Activated naive CD4-positive, alpha-beta T cell treated with anti-CD3 and anti-CD28 coated beads for 36 hours (primary cell): ENCODE measurements at places on chromosomes 11 and 22. TPM values are rescaled to one million over a fixed set of nuclear protein-coding genes. Genes with fewer than 3 reads are reported as not detected.
A peak's percentile ranks its signal among the peaks of the same experiment; 100 is the strongest.

DNA sequence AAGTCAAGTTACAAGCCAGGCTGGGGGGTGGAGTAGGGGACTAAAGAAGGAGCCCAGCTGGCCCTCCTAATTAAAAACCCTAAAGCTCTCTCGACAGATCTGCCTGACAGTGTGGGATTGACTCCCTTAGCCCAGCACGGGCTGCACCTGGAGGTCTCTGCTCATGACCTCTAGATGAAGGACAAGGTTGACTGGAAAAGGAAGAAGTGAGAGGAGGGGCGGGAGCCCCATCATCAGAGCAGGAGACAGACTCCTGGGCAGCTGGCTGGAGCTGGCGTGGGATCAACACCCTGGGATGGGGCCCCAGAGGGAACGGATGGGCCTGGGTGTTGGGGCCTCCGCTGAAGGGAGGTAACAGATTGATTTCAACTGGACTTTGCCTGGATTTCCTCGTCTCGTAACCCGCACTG, 46.1 kb downstream of the RPUSD4 start:
- no peak for DNase-seq

DNA sequence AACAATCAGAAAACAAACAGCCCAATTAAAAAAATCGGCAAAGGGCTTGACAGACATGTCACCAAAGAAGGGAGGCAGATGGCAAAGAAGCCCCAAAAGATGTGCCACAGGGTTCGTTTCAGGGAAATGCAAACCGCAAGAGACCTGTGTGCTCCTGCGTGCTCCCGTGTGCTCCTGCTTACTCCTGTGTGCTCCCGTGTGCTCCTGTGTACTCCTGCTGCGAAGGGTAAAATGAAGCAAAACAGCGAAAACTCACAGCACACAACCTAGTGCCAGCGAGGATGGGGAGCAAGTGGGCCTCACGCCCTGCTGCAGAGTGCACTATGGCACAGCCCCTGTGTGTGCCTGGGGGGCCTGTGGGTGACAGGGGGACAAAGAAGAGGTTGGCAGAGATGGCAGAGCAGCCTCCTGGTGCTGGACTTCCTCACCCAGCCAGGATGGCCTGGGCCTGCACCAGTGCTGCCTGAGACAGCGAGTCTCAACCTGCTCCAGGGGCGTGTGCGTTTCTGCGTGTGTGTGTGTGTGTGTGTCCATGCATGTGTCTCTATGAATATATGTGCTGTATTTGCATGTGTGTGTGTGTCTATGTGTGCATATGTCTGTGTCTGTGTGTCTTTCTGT, 14.0 kb downstream of the ASCL2 start:
- no peak for DNase-seq

DNA sequence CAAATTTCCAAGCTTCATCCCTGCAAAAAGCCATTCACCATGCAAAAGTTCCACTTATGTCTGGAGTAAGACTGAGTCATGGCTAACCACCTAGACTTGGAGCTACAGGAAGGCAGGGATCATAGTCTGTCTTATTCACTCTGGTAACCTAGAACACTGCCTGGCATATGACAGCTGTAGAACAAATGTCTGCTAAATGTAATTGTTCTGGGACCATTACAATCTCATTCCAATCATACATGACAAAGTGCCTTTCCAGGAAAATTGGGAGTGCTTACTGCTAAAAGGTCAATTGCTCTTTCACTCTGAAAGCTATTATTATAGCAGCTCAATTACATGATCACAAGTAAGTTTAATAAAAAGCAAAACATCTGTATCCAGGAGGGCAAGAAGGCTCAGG, 99.1 kb upstream of the CHRM4 start:
- no peak for DNase-seq

GRCh38 chr11:128745311-128746136, 51.7 kb downstream of the FLI1 start:
- DNase-seq, result no peak

DNA sequence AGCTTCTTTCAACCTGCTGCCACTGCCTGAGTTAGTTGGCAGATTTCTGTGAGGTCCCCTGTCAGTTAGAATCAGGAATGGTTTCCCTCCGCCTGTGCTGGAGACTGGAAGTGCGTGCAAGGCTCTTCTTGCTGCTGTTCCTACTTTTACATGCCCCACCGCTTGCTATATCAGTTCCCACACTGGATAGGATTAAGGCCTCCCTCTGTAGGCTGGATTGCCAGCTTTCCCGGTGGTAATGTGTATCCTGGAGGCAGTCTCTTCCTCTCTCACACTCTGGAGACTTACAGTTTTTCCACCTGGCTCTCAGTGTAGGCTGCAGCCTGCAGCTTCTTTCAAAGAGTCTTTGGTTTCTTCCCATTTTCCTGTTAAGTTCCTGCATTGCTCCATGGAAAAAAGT, 66.5 kb downstream of the ARHGAP42 start:
- no peak for DNase-seq

DNA sequence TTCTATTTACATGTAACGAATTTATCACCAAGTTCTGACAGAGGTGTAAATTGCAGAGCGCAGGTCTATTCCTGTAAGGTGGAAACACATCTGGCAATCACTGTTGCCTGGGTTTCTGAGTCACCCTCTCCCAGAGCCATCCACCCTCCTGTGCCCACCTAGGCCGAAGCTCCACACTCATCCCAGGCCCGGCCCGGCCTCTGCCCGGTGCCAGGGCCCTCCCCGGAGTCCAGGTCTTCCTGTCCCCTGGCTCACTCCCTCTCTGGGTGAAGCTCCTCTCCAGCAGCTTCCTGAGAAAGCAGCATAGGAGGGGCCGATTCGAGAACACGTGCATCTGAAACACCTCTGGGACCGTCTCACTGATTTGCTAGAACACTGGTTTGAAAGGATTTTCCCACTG, 308.2 kb downstream of the SHANK2 start:
- DNase-seq, result no peak

GRCh38 chr11:126318574-126319373, 14.9 kb downstream of the DCPS start:
- DNase-seq, result peak; percentile 53

DNA sequence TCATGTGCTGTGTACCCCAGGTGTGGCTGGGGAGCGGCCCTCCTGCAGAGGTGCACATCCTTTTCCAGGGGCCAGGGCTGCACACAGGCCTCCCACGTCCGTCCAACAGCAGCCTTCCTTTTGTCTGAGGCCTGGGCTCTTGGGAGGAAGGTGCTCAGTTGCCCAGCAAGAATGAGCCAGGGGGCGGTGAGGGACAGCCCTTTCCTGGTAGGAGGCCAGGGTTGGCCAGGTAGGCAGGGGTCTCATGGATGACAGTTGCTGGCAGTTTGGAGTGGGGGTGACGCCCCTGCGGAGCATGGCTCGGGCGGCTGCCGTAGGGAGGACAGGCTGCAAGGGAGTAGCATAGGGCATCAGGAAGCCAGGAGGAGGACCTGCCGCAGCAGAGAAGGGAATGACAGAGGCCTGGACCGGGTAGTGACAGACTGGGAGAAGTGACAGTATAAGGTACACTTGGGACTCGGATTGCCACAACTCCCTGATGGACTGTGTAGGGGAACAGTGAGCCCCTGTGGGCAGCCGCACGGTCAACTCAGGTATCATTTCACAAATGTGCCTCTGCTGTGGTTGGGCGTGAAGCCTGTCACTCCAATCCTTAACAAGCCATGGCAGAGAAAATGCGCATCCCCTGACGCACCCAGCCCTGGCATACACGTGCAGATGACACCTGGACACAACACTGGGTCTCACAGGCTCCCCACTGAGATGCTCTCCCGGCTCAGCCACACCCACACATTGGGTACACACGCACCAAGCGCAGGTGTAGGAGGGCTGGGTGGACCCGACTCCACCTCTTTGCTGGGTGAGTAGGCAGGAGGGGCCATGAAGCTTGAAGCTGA, 79.7 kb downstream of the DGCR2 start:
- no peak for DNase-seq

DNA sequence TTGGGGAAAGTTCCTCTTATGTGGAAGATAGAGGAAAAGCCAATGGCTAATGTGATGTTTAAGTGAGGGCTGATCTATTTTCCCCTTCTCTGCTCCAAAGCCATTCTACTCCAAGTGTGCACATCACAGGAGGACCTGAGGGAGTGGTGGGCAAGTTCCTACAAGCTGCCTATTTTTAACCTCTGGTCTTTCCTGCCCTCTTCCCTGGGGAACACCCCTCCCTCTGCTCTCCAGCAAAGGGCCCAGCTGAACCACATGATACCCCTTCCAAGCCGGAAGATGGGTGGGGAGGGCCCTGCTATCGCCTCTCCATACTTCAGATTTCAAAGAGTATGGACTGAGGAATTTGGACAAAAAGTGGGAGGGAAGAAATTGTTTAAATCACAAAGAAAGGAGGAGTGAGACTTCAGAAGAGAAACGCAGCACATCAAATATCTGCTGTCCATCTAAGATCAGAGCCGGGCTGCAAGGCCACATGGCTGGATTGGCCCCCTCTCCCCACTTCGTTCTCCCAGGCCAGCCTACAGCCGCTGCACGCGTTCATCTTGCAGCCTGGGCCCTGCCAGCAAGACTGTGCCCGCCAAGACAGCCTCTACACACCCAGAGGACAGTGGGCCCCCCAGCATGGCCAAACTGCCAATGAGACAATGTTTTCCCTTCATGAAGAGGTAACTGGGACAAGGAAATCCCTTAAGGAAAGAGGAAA, 77.5 kb downstream of the MICAL3 start:
- DNase-seq, result no peak

GRCh38 chr11:22522225-22522624, 103.4 kb downstream of the FANCF start:
- DNase-seq, result no peak

DNA sequence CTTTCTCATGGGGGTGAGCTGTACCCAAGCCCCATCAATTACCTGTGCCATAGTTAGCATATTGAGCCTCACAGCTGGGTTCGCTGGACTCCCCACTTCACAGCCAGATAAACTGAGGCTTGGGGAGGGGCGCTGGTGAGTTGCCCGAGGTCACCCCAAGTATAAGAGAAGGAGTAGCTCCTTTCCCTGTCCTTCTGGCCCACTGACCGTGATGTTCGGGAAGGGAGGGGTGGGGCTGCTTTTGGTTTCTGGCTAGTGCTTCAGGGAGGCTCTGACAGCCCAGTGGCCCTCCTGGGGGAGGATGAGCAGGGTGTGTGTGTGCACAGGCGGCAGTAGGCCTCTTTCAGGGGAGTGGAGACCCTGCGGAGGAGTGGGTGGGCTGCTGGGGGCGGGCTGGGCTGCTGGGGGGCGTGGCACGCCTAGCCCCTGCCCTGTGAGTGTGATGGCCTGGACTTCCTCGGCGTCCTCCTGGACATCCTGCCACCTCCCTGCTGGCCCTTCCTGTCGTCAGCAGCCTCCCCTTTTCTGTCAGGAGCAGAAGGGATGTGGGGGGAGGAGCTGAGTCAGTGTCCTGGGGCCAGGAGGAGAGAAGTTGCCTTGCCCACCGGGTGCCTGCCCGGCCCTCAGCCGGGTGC, 50.3 kb downstream of the TRIOBP start:
- no peak for DNase-seq

The CST6 gene
- not detected for total RNA-seq

DNA sequence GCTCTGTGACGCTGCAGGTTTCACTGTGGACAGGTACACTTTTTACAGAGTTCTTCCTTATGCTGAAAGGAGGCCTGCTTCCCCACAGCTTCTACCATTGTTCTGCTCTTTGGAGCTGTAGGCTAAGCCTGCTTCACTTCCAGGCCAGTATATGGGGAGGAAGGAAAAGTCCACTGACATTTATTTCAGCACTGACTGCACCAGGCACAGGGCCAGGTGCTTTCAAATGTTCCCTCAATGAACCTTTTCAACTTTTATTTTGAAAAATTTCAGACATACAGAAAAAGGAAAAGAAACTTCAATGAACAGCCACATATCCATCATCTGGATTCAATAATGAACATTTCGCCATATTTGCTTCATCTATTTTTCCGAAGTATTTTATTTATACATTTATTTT, 22.0 kb downstream of the POU2F3 start:
- DNase-seq, result no peak

GRCh38 chr11:44652901-44653644, 73.7 kb upstream of the TSPAN18 start:
- DNase-seq, result no peak

DNA sequence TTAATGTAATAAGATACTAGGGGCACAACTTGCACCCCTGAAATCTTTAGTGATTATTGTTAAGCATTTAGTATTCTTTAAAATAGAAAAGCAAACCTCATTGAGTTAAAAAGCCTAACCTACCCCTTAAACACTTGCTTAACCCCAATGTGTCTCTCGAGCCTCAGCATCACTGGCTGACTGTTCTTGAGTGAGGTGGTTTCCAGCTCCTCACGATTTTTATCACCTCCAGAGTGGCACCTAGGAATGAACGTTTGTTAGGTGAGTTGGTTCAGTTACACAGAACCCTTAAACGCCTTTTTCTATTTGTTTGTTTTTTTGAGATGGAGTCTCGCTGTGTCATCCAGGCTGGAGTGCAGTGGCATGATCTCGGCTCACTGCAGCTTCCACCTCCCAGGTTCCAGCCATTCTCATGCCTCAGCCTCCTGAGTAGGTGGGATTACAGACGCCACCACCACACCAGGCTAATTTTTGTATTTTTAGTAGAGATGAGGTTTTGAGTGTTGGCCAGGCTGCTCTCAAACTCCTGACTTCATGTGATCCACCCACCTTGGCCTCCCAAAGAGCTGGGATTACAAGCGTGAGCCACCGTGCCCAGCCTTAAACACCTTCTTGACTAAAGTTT, 13.7 kb downstream of the YWHAH start:
- DNase-seq, result no peak

DNA sequence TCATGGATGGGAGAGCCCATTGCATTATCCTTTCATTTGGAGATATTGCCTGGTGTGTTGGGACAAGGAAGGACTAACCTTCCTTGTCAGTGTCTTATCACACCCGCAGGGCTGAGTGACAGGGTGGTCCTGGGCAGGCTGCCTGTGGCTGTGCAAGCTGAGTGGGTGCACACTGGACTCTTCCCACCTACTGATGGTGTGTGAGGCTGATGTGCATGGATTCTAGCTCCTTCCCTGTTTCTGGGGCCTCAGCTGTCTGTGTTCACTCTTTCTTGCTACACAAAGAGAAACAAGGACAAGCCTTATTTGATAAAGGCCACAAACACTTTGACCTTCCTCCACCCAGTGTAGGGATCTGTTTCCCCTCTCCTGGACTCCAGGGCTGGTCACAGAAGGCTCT, 22.0 kb downstream of the TBX1 start:
- no peak for DNase-seq

- DNase-seq, result no peak
Measured at GRCh38 chr11:69280994-69281393, 13.0 kb upstream of the MYEOV start.

The ANKK1 gene
- total RNA-seq, result 0.07 TPM

The OR2AT4 gene
- total RNA-seq, result not detected

The OR4A16 gene
- not detected for total RNA-seq

DNA sequence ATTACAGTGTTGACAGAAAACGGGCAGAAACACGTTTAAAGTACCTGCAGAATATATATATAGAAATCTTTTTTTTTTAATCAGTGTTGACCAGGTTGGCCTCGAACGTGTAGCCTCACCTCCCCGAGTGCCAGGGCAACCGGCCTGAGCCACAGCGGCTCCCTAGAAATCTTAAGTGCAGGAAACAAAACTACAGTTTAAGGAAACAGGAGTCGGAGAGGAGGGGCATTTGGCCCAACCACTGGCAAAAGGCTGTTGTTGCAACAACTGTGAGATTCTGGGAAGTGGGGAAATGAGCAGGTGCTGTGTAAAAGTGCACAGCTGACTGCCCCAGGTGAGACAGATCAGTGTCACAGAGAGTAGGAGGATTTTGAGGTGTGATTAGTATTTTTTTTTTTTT, 3.7 kb downstream of the YWHAH start:
- DNase-seq, result no peak
